G401 (cell line): ENCODE measurements at places on chromosomes 7 and 10. TPM values are rescaled to one million over a fixed set of nuclear protein-coding genes. Genes with fewer than 3 reads are reported as not detected.

Gene PPP1R17
- total RNA-seq = not detected in 2 replicates

DNA sequence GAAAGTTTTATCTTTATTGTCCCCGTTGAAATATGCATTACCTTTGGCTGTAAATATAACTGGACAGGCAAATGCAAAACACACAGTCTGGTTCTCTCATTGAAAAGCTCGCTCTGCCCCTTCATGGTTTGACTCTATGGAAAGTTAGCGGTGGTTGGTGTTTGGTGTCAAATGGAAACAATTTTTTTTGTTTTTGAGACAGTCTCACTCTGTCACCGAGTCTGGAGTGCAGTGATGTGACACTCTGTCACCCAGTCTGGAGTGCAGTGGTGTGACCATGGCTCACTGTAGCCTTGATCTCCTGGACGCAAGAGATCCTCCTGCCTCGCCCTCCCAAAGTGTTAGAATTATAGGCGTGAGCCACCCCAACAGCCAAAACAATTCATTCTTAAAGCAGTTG is 149.7 kb downstream of the LRRC4 start:
- DNase-seq = no peak

DNA sequence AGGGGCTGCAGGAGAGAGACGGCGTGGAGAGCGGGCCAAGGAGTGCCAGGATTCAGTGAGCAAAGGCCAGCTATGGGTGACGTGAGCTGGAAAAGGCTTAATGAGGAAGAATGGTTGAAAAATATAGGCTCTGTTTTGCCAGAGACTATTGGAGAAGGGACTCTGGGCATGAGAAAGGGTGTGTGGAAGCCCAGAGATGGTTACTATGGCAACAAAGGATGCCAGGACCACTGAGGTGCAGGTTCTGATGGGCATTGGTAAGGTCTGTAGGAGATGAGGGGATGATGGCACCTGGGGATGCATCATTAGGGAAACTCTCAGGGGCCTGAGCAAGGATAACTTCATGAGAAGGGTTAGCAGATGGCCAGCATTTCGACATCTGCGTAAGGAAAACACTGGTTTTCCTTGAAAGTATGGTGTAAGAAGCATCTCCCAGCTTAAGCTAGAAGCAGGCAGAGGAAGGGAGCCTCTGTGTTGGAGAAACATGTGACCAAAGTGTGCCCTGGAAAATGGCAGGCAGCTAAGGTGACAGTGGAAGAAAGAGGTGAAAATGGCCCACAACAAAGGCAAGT is 21.6 kb upstream of the FAM180A start:
- no peak for DNase-seq

GRCh38 chr10:86286236-86287109 is 80.1 kb downstream of the GRID1 start:
- no peak for DNase-seq

- DNase-seq = no peak
These were observed 98.9 kb downstream of the HERPUD2 start for GRCh38 chr7:35596061-35596460.
